ENCODE measurements at places on chromosomes 2 and 18. TPM values are rescaled to one million over a fixed set of nuclear protein-coding genes. Genes with fewer than 3 reads are reported as not detected.

FABP1 gene
- not detected for total RNA-seq

SERPINB12 gene
- total RNA-seq = not detected

BMP10 gene
- total RNA-seq = not detected

SCYGR4 gene
- not detected for total RNA-seq

GRCh38 chr2:157087373-157088002 lies 170.0 kb upstream of the GALNT5 start:
- DNase-seq = peak; percentile 59

DNA sequence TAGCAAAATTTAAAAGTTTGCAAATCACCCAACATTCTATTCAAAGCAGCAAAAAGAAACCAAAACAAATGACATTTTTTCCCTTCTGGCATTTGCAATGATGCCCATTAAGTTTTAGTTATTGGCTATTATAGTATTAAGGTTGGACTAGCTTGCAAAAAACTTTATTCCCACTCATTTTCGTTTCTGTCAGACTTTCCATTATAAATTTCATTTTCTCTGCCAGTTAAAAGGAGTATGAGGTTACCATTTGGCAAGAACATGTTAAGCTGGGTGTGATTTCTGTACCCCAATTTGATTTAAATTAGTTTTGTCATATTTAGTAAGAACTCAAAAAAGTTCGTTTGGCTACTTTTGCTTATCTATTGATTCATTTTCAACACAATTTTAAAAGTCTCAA lies 187.9 kb downstream of the TCF4 start:
- DNase-seq = no peak

- no peak for DNase-seq
Measured at GRCh38 chr18:78670778-78671391, 308.7 kb upstream of the SALL3 start.

Measured in aorta (tissue), 5 donors.